ENCODE measurements at places on chromosomes 13 and 19.

DNA sequence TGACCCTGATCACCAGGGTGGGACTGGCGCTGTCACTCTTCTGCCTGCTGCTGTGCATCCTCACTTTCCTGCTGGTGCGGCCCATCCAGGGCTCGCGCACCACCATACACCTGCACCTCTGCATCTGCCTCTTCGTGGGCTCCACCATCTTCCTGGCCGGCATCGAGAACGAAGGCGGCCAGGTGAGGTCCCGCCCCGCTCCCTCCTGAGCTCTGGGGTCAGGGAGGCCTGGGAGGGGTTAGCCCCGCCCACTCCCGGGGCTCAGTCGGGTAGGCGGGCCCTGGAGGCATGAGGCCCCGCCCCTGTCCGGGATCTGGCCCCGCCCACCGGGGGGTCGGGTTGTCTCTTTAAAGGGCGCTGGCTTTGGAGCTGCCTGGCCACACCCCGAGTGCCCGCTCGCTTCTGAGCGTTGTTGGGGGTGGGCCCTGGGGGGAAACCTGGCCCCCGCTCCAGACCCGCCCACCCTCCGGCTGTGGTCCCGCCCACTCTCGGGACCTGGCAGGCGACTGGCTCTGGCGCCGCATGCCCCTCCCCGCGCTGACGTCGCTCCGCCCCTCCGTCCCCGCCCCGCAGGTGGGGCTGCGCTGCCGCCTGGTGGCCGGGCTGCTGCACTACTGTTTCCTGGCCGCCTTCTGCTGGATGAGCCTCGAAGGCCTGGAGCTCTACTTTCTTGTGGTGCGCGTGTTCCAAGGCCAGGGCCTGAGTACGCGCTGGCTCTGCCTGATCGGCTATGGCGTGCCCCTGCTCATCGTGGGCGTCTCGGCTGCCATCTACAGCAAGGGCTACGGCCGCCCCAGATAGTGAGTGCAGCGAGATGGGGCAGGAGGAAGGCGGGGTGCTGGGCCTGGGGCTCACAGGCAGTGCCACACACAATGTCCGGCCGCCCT, 13.1 kb downstream of the DDX39A start:
- DNase-seq: no peak

DNA sequence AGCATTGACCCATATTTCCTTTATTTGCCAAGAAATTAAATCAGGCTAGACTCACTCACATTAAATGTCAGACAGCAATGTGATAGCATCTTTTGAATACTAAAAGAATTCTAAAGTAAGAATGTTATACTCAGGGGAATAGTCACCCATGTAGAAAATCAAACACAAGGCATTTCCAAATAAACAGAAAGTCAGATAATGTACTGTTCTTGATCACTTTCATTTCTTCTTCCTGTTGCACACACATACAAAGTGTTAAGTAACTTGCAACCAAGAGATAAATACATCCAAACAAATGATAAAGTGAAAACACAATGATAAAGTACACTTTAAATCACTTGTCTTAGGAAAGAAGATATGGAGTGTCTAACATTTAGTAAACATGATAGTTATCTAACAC, 1366.6 kb upstream of the MIR17HG start:
- DNase-seq: no peak

DNA sequence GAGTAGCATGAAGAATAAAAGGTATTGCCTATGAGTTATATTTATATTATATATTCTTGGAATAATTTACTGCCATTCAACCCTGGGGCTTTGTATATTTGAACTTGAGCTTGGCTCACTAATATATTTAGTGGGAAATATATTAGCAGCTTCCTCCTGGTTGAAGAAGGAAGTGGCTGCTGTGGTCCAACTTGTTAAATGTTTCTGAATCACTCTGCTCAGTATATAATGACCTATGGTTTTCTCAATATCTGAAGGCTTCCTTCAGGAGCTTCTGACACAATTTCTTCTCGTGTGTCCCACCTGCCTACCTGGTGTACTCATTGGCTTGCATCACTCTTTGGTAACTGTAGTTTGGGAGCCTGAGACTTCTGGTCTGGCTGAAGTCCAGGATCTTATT, 646.4 kb downstream of the TBC1D4 start:
- no peak for DNase-seq

- peak; percentile 17 for DNase-seq
Observed at GRCh38 chr19:35903550-35904179, 1.3 kb downstream of the HCST start.

DNA sequence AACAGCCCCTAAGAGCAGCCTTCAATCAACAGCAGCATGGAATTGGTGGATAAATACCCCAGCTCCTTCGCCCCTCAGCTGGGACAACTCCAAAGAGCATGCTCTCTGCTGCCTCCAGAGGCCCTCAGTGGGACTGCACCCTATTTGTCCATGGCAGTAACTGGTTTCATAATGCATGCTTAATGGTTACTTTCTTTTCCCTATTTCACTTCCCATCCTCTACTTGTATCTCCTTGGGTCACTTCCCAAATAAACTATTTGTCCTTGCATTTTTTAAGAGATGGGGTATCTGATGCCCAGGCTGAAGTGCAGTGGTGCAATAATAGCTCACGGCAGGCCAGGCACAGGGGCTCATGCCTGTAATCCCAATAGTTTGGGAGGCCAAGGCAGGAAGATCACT, 13.5 kb upstream of the TPM4 start:
- DNase-seq: no peak

- DNase-seq: no peak
Observed at GRCh38 chr19:50461066-50461875, 15.0 kb upstream of the EMC10 start.

- DNase-seq: no peak
Observed at GRCh38 chr19:367963-368629, 23.5 kb upstream of the MIER2 start.

DNA sequence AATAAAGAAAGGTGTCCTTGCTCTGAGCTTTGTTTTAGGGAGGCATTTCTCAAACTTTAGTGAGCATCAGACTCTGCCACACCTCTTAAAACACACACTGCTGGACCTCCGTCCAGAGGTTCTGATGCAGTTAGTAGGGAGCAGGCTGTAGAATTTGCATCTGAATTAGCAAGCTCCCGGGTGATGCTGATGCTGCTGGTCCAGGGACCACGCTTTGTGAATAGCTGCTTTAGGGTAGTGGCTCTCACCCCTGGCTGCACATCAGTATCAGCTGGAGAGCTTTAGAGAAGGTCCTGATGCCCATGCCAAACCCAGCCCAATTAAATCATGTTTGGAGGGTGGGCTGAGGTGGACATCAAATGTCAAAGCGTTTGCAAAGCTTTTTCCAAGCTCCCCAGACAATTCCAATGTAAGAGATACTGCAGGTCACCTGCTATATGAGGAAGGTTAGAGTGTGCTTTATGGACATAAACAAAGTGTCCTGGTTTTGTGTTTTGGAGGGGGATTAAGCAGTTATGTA, 3.6 kb downstream of the HTR2A start:
- DNase-seq: no peak

Data from AG04449 (cell line).